ENCODE measurements at places on chromosomes 11 and 22. TPM values are rescaled to one million over a fixed set of nuclear protein-coding genes. Genes with fewer than 3 reads are reported as not detected.

DNA sequence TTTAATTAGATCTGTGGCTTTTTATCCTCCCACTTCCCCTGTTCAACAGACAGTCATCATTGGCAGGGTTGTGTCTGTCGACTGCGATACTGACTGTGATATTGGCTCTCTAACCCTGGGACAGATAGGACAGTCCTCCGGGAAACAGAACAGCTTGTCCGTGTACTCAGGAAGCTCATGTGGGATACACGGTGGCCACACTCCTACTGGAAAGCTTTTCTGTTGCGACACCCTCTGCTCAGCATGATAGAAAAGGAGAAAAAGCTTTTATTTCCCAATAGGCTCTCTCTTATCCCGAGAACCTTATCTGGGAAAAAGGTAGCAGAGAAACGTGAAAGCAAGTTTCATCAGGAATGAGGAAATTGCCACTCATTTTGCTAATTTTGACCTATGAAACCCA lies 60.4 kb upstream of the HSPA8 start:
- DNase-seq: no peak

- DNase-seq: no peak
These were observed 138.8 kb upstream of the UBASH3B start for GRCh38 chr11:122516686-122517085.

DNA sequence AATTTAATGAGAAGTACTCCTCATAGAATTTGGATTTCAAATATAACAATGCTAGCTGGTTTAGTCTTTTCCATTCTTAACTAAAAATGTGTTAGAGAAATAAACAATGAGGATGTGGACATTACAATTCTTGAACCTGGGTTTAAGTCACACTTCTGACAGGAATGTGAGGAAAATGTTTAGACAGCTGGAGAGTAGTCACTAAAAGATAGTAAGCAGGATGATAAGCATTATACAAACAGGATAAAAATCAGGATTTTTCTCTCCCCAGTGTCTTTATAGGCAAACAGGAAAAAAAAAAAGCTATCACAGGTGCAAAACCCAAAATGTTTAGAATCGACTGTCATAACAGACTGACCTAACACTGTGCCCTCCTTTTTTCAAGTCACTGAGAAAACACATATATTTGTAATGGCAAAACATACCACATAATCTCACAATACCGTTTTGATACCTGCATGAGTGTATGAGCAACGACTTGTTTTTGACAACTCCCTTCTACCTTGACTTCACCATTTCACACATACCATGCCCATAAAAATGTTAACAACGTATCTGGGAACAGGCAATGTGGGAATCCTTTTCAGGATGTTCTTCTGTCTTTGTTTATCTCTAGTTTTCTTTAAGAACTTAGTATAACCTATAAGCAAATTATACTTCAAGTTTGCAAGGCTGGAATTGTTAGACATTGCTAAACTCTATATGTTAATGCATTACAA lies 242.0 kb downstream of the SBF2 start:
- DNase-seq: no peak

Gene SPI1
- total RNA-seq: not detected

GRCh38 chr11:108239076-108239475 lies 16.2 kb downstream of the ATM start:
- DNase-seq: no peak

GRCh38 chr22:19061471-19062138 lies 60.6 kb downstream of the DGCR2 start:
- no peak for DNase-seq

Gene SLC25A18
- 2.2 TPM for total RNA-seq

- no peak for DNase-seq
These were observed 43.5 kb downstream of the CD44 start for GRCh38 chr11:35182317-35182939.

DNA sequence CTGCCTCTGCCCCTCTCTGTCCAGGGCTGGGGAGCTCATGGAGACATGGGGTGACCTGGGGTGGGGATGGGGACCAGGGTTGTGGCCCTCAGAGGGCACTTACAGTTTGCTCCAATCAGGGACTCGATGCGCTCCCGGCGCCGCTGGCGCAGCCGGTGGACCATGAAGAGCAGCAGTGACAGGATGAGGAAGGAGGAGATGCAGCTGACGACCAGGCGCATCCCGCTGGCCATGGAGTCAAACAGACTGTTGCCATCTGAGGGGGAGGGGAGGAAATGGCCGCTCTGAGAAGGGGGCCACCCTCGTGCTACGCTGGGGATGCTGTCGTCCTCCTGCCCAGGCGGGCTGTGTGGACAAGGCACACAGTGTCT lies 80.5 kb downstream of the DGCR2 start:
- no peak for DNase-seq

Gene ZNF214
- 3.2 TPM for total RNA-seq

GRCh38 chr11:115591380-115591779 lies 87.2 kb upstream of the CADM1 start:
- DNase-seq: no peak

- no peak for DNase-seq
These were observed 1492.7 kb downstream of the BRD1 start for GRCh38 chr22:48334971-48335370.

DNA sequence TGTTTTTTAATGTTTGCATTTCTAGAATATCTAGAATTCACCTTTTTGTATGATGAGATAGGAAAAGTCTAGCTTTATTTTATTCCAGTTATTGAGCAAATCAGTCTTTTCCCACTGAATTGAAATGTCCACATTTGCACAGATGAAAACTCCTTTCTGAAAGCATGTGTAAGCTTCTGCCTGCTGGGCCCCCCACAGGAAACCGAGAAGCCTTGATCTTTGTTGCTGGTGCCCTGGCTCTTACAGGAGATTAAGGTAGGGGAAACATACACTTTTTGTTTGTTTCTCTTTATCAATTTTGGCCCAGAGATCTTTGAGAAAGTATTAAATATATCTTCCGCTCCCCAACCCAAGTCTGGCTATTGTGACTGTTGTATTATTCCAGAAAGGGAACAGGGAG lies 87.2 kb upstream of the GNAZ start:
- DNase-seq: no peak

GRCh38 chr11:11538277-11538960 lies 83.4 kb downstream of the GALNT18 start:
- no peak for DNase-seq

Gene DDB1
- total RNA-seq: 275 TPM

GRCh38 chr22:47901911-47902310 lies 1139.5 kb downstream of the TBC1D22A start:
- DNase-seq: no peak

Gene BAIAP2L2
- total RNA-seq: 7.2 TPM

- DNase-seq: no peak
These were observed 13.0 kb upstream of the CDC42EP2 start for GRCh38 chr11:65301491-65302329.

DNA sequence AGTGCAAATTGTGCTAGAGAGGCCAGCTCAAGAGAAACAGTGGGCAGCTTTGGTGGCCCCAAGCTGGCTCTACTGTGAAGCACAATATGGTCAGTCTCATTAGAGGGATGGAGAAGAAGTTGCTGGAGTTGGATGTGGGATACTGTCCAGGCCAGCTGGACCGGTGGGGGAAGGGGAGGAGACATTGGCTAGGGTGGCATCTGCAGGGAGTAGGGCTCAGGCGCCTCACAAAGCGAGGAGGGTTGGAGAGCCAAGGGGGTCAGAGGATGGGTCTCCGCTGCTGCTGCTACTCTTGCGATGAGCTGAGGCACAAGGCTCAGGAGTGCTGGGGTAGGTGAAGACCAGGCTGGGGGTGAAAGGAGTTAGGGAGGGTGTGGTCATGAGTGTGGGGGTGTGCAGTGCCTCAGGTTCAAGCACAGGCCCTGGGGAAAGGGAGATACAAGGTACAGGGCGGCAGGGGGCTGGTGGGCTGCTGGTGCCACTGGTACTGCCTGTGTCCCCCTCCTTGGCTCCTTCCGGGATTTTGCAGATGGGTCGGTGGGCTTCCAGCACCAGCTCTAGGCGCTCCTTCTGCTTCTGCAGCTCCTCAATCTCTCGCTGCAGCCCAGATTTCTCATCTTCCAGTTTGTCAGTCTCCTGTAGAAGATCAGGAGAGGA lies 2.3 kb downstream of the CCDC85B start:
- no peak for DNase-seq

DNA sequence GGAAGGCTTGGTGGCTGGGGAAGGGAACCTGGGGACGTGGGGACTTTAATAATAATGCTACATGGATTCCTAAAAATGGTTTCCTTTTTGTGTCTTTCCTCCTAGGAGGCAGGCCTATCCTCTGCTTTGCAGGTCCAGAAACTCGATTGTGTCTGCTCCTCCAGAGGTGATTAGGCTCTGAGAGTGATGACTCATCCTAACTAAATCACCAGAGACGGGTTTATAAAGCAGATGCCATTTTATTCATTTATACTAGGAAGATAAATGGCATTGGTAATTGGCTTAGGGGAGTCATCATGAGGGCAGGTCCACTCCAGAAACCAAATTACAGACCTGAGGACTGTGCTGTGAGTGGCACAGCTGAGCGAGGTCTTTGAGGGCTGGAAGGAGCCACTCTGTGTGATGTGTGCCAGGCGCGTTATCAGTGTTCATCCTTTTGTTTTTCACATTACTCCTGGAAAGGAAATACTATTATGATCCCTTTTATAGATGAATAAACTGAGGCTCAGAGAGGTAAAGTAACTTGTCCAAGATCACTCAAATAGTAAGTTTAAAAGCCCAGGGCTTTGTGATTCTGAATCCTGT lies 7.1 kb downstream of the NLRX1 start:
- DNase-seq: no peak

Gene CXCR5
- not detected for total RNA-seq

- no peak for DNase-seq
These were observed 138.9 kb upstream of the MTNR1B start for GRCh38 chr11:92830377-92831155.

Gene APOA4
- not detected for total RNA-seq

Gene GLYAT
- total RNA-seq: not detected

GRCh38 chr11:79431535-79431934 lies 9.3 kb downstream of the TENM4 start:
- no peak for DNase-seq

GRCh38 chr11:109785714-109786113 lies 307.5 kb upstream of the ZC3H12C start:
- DNase-seq: no peak

GRCh38 chr11:69076129-69076791 lies 27.5 kb downstream of the TPCN2 start:
- no peak for DNase-seq

DNA sequence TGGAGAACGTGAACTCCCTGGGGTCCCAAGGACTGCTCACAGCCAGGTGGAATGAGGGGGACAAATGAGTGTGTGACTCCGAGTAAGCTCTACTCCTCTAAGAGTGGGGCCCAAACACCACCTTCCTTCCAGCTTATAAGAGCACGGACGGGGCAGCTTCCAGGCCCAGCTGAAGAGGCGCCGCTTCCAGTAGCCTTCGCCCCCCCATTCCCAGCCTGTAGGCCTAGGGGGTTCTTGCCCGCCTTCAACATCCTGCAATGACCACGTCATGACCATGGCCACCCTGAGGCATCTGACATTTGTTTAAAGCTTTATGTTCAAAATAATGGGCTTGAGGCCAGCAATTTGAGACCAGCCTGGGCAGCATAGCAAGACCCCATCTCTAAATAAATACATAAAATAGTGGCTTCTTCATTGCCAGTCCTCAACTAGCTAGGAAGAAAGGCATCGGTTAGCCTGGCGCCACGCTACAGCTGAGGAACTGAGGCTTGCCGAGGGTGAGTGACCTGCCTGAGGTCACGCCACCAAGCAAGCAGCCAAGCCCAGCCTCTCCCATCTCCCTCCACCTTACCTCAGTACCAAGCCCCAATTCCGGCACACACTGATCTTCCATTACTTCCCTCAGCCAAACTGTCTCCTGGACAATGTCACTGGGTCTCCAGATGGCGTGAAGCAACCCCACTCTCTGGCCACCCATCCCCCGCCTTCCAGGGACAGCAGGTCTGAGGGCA lies 7.8 kb upstream of the TNFRSF13C start:
- no peak for DNase-seq

- DNase-seq: no peak
These were observed 5.1 kb downstream of the MPZL3 start for GRCh38 chr11:118247041-118247440.

Gene RASGRP2
- total RNA-seq: 40.6 TPM

GRCh38 chr11:106384429-106384828 lies 307.0 kb downstream of the AASDHPPT start:
- DNase-seq: no peak

DNA sequence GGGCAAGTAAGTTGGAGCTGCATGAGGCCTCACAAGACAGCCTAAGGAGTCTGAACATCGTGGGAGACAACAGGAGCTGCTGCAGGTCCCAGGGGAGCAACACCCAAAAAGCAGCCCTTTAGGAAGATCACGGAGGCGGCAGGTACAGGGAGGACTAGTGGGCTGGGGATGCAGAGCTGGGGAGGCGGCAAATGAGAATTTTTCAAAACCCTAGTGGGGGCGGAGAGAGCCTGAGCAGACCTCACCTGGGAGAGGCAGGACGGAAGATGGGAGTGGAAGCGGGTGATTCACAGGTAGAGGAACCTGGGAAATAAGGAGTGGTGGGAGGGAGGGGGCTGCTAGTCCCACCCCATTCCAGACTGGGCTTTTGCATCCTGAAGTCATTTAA lies 42.1 kb downstream of the DKK3 start:
- no peak for DNase-seq

DNA sequence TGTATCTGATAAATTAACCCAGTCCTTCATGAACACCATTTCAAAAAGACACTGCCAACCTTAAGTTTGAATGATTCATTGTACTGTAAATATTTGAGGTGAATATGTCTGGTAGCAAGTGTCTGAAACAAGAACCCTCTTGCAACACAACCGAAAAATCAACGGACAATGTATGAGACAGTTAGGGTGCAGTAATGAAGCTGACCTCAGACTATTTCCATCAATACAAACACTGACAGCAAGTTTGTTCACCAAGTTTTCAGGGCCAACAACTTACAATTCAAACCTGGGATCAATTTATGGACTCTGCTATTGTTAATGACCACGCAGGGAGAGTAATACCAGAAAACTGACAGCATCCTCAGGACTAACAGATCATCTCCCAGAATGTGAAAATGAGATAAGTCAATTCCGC lies 126.3 kb downstream of the CADM1 start:
- no peak for DNase-seq

GRCh38 chr22:49464037-49464436 lies 363.6 kb downstream of the BRD1 start:
- no peak for DNase-seq

GRCh38 chr11:7435176-7435575 lies 50.1 kb upstream of the OLFML1 start:
- no peak for DNase-seq

- DNase-seq: no peak
These were observed 25.6 kb downstream of the SMCO4 start for GRCh38 chr11:93517611-93518010.

- no peak for DNase-seq
These were observed 285.8 kb downstream of the SOX6 start for GRCh38 chr11:16070573-16070972.

- peak; percentile 85 for DNase-seq
These were observed 85.9 kb downstream of the ZNF280B start for GRCh38 chr22:22422629-22423112.

GRCh38 chr11:13831696-13832095 lies 130.8 kb upstream of the SPON1 start:
- no peak for DNase-seq

DNA sequence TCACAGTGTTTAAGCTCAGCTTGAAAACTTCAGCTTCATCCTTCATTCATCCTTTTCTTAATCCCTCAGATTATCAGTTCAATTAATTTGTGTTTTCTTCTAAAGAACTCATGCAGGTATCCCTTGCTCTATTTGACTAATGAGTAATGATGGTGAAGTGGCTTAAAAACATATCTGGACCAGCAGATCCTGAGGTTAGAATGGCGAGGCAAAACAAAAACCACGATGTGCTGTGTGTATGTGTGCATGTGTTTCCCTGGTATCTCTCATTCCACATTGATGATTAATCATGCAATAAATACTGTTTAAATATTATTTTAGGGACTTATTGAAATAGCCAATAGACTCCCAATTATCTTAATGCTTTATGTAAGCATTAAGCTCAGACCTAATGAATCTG lies 437.0 kb downstream of the DYNC2H1 start:
- no peak for DNase-seq
